Common myeloid progenitor, CD34-positive (primary cell): ENCODE measurements at places on chromosomes 6 and 20.

DNA sequence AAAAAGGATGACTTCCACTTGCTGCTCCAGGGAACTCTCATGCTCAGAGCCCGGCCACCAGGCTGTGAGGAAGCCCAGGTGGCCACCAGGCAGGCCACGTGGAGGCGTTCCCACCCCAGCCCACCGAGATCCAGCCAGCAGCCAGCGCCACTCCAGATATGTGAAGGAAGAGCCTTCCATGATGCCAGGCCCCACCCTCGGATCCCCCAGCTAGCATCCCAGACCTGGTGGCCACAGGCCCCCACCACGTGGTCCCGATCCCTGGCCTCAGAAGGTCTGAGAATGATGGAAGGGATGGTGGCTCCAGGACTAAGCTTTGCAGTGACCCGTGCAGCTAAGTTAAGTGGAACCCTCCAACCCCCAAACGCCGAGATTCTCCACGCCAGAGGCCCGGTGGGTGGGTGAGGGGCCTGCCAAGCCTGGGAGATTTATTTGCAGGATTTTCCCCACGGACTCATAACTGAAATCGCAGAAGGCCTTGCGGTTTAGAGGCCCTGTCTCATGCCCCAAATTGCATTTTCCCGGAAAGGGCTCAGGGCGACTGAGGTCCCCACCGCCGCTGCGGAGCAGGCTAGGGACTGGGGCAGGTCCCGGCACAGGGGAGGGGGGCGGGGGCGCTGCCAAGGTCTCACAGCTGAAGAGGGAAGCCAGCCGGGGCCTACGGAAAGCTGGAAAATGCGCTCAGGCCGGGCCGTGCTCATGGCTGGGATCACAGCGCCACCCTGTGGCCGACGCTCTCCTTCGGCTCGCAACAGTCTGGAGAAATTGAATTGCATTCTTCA, 31.1 kb upstream of the CST7 start:
- DNase-seq: peak; percentile 79

DNA sequence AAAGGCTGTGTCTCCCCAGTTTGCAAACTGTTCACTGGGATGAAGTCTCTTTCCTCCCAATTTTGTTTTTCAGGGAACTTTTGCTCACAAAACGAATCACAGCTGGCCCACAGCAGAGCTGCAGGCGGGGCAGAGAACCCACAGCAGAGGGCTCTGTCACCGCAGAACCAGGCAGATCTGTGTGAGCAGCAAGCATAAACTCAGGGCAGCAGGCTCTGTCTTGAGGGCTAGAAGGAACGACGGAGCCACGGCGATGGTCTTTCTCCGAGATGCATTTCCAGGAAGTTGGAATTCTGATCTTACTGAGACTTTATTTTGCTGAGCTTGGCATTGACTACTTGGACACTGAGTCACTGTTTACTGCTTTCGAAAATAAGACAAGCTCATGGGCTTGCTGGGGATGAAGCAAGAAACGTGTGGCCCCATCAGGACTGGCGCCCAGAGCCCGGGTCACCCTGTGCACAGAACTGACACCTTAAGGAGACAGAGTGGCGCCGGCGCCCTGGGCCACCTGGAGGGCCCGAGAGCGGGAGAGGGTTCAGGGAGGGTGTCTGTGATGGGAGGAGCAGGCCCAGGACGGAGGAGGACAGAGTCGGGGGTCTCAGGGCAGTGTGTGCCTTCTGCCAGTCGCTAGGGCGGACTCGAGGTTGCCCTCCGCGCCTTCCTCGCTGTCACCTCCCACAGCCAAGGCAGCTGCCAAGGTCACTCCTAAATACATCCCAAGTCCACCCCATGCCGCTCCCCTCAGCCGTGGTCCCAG, 106.3 kb upstream of the NXT1 start:
- DNase-seq: no peak

DNA sequence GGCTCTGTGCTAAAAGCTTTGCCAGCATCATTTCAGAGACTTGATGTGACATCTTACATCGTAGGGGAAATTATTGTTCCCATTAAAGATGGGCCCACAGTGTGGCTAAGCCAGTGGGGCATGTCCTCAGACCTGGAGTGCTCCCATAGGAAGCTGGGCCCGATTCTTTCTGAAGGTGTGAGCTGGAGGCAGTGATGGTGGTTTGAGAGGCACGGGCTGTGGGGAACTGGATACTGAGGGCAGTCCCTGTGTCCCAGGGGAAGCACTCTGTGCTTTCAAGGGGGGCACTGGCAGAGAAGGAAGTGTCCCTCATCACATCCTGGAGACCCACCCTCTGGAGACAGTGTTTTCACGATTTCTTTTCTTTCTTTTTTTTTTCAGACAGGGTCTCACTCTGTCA, 8.6 kb upstream of the FAM110A start:
- DNase-seq: no peak

DNA sequence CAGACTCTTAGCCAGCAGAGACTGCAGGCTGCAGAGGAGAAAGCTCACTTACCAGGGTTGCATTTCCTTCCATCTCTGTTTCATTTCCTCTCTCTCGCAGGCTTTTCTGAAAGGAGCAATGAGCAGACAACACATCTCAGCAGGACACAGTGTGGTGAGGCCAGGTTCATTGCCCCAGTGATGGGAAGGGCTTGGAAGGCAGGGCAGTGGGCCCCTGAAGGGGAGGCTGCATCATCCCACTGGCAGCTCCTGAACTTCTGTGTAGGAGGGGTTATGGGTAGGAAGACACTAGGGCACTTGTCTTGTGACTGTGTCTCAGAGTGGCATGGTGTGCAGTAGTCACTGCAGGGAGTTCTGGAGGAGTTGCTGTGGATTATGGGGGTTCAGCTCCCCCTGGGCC, 246.8 kb downstream of the QKI start:
- DNase-seq: no peak

- no peak for DNase-seq
Observed at GRCh38 chr6:107666981-107667601, 157.0 kb downstream of the SCML4 start.

- no peak for DNase-seq
Observed at GRCh38 chr6:33380272-33380981, 11.2 kb upstream of the KIFC1 start.

DNA sequence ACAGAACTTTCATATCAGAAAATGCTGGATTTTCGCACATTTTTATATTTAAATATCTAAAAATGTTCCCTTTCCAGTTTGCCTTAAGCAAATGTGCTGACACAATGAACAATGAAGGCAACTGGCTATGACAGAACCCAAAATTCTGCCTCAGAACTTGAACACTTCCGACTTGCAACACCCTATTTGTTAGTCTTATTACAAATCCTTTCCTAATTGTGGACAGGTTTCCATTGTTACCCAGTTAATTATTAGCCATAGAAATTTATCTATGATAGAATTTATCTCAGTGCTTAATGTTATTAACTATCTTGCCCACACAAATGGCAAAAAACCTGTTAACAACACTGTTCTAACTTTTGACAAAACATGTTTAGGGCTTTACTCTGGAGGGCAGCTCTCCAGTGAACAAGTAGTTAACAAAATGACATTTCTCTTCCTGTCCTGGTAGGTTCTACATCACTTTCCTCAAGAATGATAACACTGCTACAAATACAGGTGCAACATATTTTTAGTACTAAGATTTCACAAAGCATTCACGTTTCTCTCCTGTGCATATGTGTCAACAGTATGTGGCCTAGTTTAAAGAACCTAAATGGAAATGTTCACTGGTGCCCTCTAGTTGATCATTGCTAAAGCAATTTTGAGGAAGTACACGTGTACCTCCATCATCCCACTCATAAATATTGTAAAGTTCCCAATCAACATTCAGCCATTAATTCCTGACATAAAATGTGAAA, 58.4 kb downstream of the HIVEP2 start:
- DNase-seq: peak; percentile 89

DNA sequence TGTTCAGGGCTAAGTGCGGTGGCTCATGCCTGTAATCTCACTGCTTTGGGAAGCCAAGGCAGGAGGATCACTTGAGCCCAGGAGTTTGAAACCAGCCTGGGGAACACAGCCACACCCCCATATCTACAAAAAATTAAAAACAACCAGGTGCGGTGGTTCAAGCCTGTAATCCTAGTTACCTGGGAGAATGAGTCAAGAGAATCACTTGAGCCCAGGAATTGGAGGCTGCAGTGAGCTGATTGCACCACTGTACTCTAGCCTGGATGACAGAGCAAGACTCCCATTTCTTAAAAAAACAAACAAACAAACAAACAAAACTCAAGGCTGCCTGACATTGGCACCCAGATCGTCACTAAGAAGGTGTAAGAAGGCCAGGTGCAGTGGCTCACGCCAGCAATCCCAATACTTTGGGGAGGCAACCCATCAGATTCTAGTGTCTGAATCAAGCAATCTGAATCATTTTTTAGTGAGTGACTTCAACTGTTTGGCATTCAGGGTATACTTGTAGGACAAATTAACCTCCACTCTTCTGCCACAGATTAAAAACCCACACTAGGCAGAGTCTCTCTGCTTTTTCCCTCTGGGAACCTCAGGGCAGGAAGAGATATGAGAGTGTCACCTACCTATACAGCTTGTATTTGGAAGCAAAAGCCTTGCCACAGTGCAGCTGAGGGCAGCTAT, 6.1 kb downstream of the PLAGL2 start:
- no peak for DNase-seq

GRCh38 chr6:169568314-169569087, 133.3 kb downstream of the WDR27 start:
- DNase-seq: no peak

- no peak for DNase-seq
Observed at GRCh38 chr6:128883906-128884305, 968 bp downstream of the LAMA2 start.

- DNase-seq: peak; percentile 51
Observed at GRCh38 chr6:136501096-136501495, 49.1 kb downstream of the MAP7 start.

DNA sequence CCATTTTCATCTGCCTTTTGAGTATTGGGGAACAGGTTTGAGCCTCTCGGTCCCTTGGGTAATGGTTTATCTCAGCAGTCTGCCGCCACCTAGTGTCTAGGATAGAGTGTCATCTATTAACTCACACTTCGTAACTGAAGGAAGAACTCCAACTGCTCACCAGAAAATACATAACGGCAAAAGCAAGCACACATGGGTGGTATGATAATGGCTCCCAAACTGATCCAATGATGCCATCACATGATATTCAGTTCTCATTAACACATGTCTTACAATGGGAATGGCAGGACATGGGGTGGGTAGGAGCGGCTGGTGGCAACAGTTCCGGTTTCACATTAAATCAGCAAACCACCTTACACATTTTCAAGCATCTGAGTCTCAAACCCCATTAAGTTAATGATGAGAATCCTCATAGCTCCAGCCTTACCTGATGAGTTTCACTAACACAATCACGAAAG, 110.7 kb upstream of the PHACTR1 start:
- peak; percentile 68 for DNase-seq

DNA sequence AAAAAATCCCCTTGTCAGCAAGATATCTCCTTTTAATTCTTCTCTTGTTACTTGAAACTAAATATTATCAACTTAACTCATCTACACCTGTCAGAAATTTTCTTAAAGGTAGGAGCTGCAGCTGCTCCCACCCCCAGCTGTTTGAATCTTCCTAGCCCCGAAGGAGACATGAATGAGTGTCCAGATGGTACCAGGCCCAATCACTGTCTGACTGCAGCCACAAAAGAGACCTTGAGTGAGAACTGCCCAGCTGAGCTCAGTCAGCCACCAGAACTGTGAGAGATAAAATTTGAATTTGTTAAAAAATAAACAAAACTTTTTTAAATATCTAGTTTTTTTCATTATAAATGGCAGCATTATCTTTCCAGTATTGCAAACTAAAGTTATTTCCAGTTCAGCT, 84.7 kb downstream of the PRSS35 start:
- no peak for DNase-seq

- DNase-seq: no peak
Observed at GRCh38 chr6:129604321-129604720, 105.7 kb downstream of the ARHGAP18 start.

- no peak for DNase-seq
Observed at GRCh38 chr6:3239110-3239830, 11.8 kb upstream of the TUBB2B start.

GRCh38 chr20:57133926-57134650, 132.4 kb downstream of the BMP7 start:
- no peak for DNase-seq

- DNase-seq: no peak
Observed at GRCh38 chr6:41216616-41217015, 11.5 kb upstream of the TREML4 start.

DNA sequence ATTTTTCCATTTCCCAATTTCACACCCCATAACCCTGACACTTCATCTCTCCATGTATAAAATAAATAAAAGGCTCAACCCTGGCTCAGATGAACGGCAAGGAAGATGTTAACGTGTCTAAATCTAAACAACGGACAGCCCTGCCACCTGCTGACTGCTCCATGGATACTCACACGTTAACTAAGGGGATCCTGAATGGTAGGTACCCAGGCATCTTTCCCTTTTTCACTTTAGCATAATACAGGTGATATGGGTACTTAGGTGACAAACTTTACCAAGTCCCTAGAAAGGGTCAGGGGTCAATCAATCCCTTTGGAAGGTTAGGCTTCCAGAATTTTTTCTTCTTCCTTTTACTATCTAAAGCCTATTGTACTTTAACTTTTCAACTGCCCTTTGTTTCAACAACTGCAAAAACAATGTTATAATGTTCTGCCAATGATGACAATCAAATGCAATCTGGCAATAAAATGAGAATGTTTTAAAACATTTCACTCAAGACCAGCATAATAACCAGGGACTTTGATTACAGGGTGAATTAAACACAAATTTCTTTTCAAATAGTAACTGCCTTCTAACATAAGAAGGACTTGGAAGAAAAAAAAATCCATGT, 52.4 kb upstream of the IPCEF1 start:
- peak; percentile 31 for DNase-seq

GRCh38 chr6:84119277-84119676, 85.7 kb downstream of the MRAP2 start:
- no peak for DNase-seq

DNA sequence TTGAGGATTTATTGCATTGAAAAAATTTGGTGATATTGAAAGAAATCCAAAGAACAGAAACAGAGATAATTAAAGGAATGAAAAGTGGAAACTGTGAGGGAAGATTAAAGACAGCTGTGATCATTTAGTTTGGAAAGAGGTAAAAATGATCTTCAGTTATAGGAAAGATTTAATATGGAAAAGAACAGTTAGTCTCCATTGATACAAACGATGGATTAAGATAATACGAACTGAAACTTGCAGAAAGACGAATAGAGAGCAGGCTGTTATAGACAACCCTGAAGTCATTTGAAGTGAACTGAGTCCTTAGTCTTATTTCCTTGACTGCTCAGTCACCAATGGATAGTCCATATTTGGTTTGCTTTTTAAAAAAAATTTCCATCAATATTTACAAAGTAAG, 360.0 kb downstream of the NKAIN2 start:
- no peak for DNase-seq
